ENCODE measurements at places on chromosomes 7 and 10.

DNA sequence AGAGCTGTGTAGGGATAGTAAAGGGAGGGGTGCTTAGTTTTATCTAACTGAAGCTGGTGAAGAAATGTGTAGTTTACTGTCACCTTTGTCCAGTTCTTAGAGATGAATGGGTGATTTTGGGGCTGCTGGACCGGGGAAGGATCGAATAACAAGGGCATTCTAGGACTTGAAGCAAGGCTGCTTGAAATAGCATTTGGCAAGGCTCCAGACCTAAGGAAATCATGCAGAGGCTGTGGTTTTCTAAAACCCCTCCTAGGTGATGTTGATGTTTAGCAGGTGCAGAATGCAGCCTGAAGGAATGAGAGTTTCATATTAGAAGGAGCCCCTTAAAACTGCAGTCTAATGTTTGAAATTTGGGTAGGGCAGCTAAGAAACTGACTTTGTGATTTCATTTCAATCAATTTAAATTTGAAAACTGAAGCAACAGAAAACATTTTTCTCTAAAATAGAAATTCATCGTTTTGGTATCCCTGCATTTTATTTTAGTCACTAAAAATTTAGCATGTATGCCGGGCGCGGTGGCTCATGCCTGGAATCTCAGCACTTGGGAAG, 68.5 kb downstream of the TET1 start:
- DNase-seq = no peak

- DNase-seq = peak; percentile 78
These were observed 293.3 kb upstream of the KLF14 start for GRCh38 chr7:131027287-131027773.

DNA sequence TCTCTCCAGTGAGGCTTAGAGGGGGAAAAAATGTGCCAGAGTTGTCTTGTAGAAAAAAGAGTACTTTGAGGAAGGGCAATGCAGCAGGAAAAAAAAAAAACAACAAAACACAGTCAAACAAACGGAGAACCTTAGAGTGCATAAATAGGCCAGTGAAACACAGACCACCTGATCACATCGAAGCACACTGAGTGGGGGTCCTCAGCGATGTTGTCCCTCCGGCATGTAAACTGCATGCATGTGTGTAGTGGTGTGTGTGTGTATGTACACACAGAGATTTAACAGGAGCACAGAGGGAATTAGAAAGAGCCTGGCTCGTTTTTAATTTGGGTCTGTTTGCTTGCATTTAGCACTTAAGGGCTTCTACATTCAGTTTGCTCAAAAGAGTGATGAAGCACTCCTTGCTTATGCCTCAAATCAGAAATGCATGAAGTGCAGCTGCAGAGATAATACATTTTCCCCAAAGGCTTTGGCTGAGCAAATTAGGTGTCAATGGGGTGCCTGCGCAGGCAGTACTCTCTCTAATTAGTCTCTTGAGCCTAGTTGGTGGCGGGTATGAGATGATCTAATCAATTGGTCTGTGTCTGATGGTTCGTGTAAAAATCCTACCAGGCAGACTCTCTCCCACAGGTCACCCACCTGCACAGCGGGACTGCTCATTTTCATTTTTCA, 62.7 kb upstream of the FZD1 start:
- no peak for DNase-seq

DNA sequence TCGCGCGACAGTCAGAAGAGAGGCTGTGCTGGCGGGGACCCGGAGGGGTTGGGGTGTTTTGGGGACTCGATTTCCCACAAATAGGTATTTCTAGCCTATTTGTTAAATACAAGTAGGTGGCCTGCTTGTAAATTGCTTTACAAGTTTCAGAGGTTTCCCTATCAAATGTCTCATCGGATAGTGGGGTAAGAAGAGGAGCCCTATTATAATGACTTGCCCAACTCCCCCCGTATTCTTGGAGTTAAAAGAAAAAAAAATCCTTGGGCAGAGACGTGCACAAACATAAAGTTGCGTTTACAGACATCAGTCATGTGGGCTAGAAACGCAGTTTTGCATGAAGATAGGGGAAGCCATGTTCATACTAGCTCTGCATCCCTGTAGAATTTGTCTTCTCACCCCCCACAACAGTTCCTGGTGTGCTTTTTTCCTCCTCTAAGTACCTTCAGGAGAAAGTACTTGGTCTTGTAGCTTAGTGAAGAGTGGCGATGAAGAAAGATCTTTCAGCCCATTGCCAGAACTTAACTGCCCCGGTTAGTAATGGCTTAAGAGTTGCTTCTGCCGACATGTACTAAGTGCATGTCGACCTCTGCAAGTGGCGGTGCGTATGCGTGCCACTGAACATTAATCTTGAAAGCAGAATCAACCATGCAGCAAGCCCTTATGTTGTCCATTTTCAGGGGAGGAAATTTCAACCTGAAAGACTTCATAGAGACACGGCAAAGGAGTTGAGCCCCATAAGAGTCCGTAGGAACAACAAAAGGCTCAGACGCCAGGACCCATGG, 832 bp upstream of the TIAL1 start:
- DNase-seq = no peak

DNA sequence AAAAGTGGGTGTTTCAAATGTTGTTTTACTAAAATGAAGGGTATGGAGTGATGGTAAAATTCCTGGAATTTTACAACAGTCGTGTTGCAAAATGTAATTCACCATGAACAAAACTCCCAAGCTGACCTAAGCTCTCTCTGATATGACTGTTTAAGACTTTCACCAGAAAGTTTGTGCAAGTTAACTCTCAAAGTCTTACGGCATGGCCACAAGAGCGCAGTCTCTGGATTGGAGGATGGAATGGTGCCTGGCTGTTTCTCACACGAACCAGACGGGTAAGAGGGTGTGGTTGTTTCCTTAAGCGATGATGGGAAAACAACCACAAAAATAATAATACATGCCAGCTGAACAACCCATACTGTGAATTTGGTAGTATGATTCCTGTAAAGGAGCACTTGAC, 662.5 kb downstream of the KCNMA1 start:
- no peak for DNase-seq

DNA sequence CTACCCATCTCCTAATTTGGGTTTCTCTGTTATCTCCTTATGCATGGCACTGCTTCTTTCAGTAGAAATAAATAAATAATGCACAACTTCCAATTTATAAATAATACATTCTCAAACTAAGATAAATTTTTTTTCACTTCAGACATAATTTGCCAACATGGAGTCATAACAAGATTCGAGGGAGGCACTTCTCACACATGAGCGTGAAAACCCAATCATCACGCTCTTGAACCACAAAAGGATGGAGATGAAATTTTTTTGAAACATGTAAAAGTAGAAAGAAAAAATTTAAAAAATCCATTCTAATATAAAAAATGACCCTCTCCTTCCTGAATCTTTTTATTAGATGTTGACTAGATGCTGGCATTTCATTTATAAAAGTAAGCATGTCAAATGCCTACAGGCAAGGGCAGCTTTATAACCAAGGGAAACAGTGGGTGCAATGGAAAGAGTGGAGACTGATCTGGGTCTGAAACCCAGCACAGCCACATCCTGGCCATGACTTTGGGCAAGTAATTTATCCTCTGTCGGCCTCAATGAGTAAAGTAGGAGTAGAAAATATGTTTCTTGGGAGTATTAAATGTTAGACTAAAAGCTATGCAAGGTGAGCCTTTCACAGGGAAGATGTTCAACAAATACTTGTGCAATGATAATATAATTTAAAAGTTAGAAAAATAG, 185.0 kb downstream of the STK31 start:
- peak; percentile 58 for DNase-seq

DNA sequence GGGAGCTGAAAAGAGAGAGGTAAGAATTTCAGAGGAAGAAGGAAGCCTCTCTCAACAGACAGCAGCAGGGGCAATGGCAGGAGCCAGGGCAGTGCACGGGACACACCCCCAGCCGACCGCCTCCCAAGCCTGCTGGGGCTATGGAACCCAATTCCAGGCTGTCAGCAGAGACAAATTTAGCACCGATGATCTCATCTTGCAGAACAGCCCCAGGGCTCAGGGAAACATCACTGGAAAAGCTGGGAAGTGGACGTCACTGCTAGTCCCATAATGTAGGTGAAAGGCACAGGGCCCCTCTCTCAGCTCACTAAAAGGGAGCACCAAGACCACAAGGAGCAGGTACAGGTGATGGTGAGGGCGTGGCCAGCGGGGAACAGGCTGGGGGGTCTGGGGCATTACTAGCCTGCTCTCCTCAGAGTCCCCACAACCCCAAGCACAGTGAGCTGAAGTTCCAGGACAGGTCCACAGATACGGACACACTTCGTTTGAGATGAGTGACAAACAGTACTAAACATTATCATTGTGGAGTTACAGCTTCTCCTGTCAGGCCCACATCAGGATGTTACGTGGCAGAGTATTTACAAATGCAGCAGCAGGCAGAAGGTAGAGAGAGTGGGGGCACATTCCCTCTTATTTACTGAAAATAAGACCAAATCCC, 103.7 kb downstream of the PLXNA4 start:
- DNase-seq = no peak

- DNase-seq = no peak
These were observed 31.0 kb downstream of the CHST15 start for GRCh38 chr10:124062390-124062789.

DNA sequence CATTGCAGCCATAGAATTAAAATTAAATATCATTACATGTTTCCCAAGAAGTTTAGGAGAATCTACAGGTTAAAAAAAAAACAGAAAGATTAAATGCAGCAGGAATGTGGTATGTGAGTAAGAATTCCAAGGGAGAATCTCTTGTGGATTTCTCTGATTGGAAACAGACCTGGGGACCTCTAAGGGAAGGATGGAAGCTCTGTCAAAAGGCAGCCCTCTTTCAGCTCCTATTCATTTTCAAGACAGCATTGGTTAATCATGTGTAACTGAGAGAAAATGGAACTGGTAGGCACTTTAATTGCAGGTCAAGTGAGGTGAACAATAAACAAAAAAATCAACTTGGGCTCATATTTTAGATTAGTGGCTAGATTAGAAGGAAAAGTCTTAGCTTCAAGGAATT, 81.4 kb upstream of the MTPN start:
- DNase-seq = no peak

DNA sequence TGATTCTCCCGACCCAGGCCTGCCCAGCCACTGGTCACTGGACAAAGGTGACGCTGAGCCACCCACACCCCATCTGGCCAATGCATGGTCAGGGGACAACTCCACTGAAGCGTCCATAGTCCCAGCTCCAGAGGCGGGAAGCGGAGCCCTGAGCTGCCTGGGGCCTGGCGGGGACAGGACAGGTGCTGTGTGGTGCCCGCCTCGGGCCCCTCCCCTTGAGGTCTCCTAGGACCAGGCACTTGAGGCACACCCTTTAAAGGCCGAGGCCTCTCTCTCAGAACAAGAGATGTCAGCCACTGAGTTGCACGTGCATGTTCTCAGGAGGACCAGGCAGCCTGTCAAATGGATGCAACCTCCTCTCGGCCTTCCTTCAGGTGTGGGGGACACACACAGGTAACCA, 52.5 kb upstream of the PPP2R2D start:
- no peak for DNase-seq

GRCh38 chr7:44757311-44757710, 8.7 kb downstream of the ZMIZ2 start:
- DNase-seq = no peak

DNA sequence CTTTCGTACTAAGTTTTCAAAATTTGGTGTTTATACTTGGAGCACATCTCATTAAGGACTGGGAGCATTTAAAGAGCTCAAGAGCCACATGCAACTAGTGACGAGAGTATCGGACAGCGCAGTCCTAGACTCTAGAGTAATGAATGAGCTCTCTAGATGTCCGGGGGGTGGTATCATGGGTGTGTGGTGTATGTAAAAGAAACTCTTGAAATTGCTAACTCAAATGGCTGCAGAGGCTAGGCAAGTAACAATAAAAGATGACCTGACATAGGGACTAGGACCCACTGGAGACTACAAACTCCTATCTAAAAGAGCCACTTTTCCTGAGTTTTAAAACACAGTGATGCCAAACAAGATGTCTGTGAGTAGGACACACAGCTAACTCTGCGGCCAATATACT, 14.0 kb downstream of the MYOZ1 start:
- DNase-seq = no peak

GRCh38 chr10:86341361-86341811, 25.2 kb downstream of the GRID1 start:
- DNase-seq = no peak

- no peak for DNase-seq
These were observed 514.5 kb downstream of the PTPRN2 start for GRCh38 chr7:158072991-158073730.

DNA sequence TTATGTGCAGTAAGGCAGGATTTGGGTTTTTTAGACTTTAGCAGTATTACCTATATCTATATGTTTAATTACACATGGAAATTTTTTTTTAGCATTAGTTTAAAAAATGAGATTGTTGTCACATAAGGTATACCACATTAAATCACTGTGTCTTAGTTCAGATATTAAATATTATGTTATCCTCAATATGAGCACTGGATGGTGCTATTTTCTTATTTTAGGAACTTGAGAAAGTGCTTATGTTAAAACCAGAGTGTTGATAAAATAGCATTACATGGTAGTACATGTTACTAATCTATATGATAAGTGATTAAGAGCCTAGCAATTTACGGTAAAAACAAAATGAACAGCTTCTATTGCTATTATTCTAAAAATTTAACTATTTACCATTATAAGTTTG, 28.8 kb downstream of the MIOS start:
- DNase-seq = no peak

DNA sequence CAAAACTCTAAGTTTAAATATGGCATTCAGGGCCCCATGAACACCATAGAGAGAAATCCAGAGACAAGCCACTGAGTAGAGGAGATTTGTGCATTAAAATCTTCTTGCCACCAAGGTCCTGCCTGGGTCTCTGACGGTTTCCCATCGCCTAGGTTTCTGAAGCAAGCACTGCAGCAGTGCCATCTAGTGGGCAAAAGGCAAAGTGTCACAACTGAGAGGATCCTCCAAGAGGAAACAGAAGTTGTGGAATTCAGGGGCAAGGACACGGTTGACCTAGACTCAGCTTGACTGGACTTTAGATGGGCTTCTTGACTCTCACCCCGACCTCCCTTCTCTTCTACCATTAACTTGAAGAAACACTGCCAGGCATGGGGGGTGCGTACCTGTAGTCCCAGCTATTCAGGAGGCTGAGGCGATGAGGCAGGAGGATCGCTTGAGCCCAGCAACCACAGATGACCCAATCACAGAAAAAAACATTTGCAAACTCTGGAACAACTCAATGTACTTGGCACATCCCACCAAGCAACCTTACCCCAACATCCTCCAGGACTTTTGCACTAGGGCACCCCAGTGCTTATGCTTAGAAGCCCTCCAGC, 604.1 kb downstream of the GALNT17 start:
- DNase-seq = peak; percentile 58

- DNase-seq = no peak
These were observed 1197.2 kb downstream of the SORCS1 start for GRCh38 chr10:105967256-105967655.

Measured in activated CD4-positive, alpha-beta T cell treated with anti-CD3 and anti-CD28 coated beads, Interleukin-2, Interleukin-6, amounts not matched to agents 100 ng/mL and 50 ng/mL, durations not matched to agents 16 hours and 8 hours (primary cell).